ENCODE measurements at places on chromosomes 1 and 21.

DNA sequence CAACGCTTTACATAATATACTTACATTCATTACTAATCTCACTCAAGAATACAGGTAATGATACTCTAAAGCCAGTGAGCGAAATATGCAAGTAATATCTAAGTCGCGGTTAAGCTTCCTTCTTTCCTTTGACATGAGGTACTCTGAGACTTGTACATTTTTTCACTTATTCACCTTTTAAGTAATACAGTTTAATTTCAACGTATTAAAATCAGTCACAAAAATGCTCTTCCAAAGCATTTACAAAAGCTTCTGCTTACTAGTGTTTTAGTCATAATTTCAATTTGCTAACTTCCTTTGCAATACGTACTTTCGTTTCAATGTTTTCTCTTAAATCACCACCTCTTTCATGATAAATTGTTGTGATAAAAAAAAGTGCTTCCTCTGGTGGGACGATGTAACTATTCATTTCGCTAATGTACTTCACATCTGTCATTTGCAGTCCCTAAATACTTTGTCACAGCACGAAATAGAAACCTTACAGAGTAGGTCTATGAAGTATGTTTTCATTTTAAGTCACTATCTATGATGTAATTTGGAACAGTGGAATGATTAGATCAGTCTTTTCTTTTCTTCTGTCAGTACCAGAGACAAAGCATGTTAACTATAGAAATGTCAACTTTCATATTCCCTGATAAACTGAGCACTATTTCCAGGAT is 34.0 kb upstream of the ADGRL4 start:
- no peak for DNase-seq

GRCh38 chr1:37954316-37954971 is 7.6 kb upstream of the INPP5B start:
- DNase-seq, result no peak

DNA sequence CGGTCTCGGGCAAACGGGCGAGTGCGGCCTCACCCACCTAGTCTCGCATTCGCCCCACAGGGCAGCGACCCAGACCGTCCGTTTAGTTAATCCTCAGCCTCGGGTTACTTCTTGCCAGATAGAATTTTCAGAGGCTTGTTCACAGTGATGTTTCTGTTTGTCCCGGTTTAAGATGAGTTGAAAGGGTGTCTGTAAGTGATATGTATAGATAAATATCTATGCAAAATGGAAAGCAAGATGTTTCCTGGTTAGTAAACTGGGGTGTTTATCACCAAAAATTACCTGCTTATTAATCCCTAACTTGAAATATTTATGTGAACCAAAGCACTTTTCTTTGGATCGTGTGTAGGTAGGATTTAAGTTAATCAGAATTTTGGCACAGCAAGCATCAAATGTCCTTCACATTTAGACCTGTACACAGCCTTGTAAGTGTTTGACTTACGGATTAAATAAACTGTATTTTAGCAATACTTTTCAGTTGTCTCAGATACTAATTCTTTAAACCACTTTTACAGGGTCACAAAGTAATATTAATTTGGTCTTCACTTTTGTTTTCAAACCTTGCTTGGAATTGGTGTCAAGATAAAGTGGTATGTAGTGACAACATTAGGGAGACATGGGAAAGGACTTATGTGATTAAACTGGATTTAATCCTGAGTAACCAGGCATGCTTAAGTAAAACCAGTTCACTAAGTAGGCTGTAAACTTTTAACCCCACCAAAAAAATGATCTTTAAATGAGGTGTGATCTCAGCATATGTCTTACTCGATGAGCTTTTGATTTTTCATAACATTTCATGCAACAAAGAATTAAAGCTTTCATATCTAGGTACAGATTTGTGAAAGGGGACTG is 914 bp downstream of the ZNF326 start:
- DNase-seq, result no peak

- DNase-seq, result no peak
These were observed 48.2 kb upstream of the BTG3 start for GRCh38 chr21:17660862-17661261.

- no peak for DNase-seq
These were observed 1.4 kb upstream of the ARF1 start for GRCh38 chr1:228081144-228081543.

DNA sequence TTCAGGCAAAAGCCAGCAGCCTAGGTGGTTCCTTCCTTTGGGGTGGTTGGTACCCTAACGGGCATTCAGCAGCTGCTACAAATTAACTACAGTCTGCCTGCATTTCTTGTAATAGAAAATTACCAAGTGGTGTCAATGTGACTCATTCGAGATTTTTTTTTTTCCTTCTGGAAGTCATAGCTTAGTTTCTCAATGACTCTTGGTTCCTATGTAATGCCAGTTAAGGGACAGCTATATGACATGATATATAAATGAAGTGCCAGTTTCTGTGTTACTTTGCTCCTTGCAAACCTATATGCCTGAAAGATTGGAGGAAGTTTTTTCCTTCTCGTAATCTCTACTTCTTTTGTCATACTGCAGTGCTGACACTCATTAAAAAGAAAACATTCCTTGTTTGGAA is 2.6 kb downstream of the MGST3 start:
- DNase-seq, result no peak

DNA sequence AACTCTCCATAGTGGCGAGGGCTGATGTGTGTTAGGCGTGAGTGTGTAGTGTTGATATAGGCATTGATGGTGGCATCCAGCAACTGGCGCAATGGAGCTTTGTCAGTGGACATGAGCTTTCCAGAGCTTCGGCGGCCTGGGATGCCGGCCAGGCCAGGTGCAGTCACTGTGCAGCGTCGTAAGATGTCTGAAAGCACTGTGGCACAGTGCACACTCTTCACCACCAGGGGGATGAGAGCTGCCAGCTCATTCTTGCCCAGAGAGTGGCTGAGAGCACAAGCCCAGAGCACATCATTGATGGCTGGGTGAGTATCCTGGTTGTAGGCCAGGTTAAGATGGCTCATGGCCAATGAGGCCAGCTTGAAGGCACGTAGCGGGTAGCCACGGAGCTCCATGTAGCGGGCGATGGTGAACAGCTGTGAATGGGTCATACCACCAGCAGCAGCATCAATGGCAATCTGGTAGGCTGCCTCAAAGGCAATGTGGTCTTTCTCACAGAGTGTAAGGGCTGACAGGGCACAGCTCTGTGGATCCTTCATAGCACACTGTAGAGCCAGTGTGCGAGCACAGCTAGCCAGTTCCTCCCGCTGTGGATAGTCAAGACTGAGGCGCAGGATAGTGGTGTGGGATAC is 6.7 kb downstream of the UROD start:
- DNase-seq, result no peak

GRCh38 chr1:44158871-44159270 is 17.4 kb upstream of the KLF18 start:
- no peak for DNase-seq

GRCh38 chr1:25117233-25117823 is 115.0 kb downstream of the SYF2 start:
- DNase-seq, result no peak

DNA sequence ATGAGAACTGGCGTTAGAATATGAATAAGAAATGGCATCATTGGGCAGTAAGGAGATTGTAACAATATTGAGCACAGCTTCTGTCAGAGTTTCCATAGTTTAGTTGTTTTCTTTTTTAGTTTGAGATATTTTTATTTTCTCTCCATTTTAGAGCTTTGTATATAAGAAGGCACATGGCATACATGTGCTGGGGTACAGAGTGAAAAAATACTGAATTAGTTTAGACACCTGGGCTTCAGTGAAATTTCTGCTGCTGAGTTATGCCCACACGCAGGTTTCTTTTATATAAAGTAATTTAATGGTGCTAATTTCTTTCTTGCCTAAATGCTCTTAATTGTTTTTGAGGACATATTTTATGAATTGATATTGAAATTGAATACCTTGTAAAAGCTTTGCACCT is 53.6 kb upstream of the RWDD3 start:
- DNase-seq, result no peak

- DNase-seq, result no peak
These were observed 44.8 kb downstream of the OLFML3 start for GRCh38 chr1:114024049-114024448.

GRCh38 chr1:160779626-160780397 is 16.2 kb upstream of the LY9 start:
- no peak for DNase-seq

- no peak for DNase-seq
These were observed 364.9 kb downstream of the MATN1 start for GRCh38 chr1:30358500-30358899.

- DNase-seq, result no peak
These were observed 29.6 kb upstream of the BTG2 start for GRCh38 chr1:203275656-203276272.

DNA sequence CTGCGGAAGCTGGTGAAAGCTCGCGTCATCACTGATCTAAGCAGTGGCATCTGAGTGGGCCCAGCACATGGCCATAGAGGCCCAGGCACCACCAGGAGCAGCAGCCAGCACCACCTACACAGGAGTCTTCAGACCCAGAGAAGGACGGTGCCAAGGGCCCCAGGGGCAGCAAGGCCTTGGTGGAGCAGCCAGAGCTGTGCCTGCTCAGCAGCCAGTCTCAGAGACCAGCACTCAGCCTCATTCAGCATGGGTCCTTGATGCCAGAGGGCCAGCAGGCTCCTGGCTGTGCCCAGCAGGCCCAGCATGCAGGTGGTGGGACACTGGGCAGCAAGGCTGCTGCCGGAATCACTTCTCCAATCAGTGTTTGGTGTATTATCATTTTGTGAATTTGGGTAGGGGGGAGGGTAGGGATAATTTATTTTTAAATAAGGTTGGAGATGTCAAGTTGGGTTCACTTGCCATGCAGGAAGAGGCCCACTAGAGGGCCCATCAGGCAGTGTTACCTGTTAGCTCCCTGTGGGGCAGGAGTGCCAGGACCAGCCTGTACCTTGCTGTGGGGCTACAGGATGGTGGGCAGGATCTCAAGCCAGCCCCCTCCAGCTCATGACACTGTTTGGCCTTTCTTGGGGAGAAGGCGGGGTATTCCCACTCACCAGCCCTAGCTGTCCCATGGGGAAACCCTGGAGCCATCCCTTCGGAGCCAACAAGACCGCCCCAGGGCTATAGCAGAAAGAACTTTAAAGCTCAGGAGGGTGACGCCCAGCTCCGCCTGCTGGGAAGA is 3.2 kb upstream of the ARTN start:
- DNase-seq, result no peak

GRCh38 chr1:114669562-114670082 is at the start of gene DENND2C:
TSS of gene DENND2C (minus strand) at chr1:114670049. CDS start at chr1:114625984, 44,065 bp downstream.
- no peak for DNase-seq

DNA sequence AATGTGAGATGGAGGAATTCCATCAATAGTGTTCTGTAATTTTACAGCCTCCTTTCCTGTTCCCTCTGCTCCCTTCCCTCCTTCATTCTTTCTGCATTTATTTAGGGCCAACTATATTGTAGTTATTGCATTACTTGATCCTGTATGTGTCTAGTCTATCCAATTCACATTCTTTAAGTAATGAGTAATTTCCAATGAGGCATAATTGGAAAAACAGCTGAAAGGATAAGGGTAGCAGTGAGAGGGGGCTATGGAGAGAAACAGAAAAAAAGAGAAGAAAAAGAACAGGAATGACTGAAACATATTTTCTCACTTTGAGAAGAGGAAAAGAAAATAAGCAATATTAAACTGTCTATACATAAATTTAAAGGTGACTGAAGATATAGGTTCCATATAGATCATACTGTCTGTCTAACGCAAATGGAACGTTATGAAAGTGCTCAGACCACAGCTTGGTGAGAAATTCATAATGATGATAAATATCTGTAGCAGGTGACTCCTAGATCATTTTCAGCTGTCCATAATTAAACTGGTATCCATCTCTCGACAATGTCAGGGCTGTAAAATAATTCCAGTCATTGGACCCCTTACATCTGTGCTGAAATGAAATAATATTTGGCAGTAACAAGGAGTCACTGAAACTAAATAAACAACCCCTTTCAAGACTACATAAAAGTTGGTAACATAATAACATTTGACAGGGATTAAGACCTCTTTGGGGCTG is 61.8 kb downstream of the SPAG17 start:
- DNase-seq, result no peak

DNA sequence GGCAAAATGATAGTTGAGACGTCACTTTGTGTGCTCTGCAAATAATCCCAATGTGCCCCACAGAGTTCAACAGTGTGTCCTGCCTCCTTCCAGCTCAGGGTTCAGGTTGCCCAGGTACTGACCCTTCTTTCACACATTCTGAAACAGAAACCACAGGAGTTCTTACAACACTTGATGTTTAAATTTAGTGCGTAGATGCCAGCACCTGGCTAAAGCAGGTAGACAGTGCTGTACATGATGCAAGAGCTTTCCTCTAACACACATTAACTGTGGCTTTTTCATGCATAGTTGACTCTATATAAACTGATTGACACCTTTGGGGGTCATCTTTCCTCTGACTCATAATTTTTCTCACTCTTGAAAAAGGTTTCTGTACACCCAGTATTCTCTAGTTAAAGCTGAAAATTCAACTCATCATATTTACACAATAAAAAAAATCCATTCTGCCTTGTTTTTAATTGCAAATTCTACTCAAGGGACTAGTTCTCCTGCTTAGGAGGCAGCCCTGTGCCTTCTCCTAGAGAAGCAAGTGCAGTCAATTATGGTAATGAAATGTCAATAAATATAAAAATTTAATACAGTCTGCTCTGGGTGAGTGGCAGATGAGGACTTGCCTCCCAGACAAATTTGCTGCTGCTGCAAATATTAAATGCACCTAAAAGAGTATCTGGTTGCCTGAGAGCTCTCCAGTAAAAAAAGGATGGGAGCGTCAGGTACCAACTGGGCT is 91.4 kb downstream of the NR5A2 start:
- DNase-seq, result no peak

DNA sequence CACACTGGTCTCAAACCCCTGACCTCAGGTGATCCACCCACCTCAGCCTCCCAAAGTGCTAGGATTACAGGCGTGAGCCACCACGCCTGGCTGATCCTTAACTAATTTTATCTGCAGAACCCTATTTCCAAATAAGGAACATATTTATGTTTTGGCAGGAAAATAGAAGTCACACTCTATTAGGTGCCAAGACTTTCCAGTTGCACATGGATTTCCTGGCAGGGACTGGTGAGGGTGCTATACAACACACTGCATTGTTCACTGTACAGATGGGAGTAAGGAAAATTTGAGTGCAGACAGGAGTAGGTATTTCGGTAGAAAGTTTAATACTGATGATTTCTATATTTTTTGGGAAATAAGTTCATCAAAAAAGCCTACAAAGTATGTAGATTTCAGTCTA is 605.3 kb upstream of the B3GALT2 start:
- DNase-seq, result no peak

DNA sequence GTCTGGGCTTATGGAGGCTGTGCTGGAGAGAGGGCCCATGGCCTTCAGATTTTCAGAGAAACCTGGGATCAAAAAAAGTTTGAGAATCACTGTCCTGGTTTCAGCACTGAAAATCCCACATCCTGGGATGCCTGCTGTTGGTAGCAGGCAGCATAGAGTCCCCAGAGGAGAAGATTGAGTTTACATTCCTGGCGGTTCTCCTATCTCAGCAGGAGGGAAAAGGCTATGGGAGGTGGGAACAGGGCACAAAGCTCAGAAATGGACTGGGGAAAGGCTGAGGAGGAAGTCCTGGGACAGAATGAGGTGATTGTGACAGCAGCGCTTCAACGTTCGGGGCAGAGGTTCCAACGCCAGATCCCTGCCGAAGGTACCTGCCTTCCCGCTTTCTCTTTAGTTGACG is 103.4 kb downstream of the ETS2 start:
- DNase-seq, result no peak

- no peak for DNase-seq
These were observed 19.8 kb upstream of the VCAM1 start for GRCh38 chr1:100699744-100700143.
